Stimulated activated CD8-positive, alpha-beta memory T cell treated with anti-CD3 and anti-CD28 coated beads, Interleukin-2, amount 100 ng/mL, for 1 hour (primary cell): ENCODE measurements at places on chromosomes 16 and 17.

- no peak for DNase-seq
These were observed 128.5 kb downstream of the PARN start for GRCh38 chr16:14501331-14502255.

DNA sequence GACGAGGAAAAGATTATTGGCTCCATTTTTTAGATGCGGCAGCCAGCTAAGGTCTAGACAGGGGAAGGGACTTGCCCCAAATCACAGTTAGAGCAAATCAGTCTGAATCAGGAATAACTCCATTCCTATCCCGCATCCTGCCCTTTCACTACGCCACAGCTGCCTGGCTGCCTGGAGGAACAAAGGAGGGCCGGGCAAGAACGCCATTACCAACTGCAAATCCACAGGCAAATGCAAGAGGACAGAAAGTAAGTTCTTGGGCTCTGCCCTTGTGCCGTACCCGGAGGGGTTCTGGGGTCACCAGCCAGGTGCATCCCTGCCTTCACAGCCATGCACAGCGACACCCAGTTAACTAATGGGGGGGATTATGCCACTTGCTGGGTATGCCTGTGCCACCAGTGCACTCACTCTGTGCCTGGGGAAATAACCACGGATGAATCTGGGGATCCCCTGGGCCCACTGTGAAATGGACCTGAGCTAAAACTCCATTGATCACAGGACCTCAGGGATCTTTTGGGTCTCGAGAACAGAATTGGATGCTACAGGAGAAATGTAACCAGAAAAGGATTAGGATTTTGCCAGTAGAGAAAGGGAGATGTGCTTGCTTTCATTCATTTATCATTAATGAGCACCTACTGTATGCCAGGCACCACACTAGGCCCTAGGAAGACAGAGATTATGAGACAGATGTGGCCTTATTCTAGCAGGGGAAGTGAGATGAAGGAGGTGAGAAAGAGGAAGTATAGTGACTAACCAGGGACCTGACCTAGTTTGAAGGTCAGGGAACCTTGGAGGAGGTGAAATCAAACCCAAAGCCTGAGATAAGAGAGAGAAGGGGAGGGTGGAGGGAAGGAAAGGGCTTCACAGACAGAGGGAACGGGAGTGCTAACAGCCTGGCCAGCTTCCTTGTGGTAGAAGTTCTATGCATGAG lies 17.7 kb downstream of the BCL7C start:
- no peak for DNase-seq

DNA sequence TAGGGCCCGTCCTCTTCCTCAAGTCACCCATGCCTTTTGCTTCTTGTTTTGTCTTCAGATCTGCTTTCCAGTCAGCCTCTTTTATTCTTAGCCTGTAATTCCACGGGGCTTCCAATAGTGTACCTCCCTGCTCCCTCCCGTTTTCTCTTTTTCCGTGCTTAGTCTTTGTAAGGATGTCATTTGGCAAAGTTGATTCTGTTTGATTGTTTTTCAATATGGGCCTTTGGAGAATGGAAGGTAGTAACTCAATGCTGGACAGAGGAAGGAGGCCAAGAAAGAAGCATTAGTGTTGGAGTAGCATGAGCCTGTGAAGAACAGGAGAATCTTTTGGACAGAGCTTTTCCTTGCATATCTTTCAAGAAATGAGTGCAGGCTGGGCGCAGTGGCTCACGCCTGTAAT lies 6.5 kb downstream of the WWP2 start:
- no peak for DNase-seq

DNA sequence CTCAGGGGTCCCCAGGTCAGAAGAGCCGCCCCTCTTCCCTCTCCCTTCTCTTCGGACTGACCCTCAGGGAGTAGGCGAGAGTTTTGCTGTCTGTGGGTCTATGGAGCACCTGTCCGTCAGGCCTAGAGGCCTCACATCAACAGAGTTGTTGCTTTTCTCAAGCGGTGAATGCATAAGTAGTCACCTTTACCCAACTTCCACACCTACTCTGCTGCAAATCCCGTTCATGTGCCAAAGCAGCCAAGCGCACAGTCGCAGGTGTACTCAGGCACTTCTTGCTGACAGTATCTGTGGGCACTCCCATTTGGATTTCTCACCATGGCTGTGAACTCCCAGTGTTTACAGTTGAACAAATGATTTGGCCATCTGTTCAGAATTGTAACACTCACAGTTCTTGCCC lies 4.0 kb upstream of the FA2H start:
- DNase-seq, result no peak

DNA sequence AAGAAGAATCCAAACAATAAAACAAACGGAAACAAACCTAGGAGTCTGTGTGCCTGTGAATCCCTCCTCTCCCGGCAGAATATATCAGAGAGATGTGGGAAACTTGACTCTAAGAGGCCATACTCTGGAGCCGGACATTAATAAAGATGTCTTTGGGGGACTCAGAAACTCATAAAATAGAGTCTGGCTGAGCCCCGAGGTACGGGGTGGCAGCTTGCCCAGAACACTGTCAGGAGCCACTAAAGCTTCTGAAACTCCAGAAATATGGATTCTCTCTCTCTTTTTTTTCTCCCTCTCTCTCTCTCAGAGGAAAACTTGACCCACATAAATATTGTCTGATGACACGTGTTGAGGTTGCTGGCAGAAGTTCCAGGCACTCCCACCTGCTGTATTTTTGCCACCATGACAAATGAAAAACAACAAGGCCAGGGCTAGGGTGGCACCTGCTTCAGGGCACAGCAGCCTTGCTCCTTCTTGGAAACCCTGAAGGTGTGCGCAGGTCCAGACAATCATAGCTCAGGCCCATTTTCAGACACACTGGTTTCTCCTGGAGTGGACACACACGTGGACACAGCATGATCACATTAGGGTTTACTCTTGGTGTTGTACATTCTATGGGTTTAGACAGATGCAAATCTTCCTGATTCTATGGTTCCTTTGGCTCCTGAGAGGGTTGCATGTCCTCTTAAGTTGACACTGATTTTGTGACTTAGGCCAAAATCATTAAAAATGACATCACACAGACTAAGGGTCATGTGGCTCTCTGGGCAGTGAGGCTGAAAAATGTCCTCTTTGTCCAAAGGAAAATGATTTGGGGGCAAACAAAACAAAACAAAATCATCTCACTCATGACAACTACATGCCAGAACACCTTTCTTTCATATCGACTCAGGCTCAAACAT lies 282.6 kb upstream of the IRX3 start:
- DNase-seq, result no peak

DNA sequence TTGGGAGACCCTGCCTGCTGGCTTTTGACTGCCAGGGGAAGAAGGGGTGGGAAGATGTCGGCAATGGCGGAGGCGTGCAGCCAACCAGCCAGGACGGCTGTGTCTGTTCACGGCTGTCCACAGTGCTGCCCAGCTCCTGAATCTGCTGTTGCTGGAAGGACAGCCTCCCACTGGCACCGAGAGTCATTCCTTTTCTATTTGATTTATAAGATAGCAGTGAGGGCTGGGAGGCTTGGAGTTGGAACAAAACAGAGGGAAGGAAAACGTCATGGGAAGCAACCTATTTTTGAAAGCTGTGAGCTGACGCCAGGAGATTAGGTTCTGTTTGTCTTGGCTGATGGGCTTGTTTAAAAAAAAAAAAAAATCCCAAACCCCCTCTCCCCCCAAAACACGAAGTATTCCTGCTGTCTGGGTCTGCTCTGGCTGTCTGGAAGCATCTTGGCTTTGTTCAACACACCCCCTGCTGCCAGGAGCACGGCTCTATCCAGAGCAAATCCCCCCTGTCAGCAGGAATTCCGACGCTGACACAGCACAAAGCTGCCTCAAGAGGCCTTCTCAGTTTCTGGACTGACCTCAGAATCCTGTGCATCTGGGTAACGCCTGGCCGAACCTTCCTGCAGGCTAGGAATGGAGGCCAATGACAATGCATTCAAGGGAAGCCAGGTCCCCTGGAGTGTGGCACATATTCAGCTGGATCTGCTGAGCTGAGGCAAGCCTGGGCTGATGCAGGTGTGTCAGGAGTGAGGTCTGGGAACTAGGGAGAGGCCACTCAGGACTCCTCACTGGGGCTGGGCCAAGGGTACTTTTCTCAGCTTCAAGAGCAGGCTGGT lies 41.0 kb upstream of the SREBF1 start:
- DNase-seq, result no peak

GRCh38 chr17:8558144-8558543 lies 72.4 kb downstream of the MYH10 start:
- DNase-seq, result no peak

DNA sequence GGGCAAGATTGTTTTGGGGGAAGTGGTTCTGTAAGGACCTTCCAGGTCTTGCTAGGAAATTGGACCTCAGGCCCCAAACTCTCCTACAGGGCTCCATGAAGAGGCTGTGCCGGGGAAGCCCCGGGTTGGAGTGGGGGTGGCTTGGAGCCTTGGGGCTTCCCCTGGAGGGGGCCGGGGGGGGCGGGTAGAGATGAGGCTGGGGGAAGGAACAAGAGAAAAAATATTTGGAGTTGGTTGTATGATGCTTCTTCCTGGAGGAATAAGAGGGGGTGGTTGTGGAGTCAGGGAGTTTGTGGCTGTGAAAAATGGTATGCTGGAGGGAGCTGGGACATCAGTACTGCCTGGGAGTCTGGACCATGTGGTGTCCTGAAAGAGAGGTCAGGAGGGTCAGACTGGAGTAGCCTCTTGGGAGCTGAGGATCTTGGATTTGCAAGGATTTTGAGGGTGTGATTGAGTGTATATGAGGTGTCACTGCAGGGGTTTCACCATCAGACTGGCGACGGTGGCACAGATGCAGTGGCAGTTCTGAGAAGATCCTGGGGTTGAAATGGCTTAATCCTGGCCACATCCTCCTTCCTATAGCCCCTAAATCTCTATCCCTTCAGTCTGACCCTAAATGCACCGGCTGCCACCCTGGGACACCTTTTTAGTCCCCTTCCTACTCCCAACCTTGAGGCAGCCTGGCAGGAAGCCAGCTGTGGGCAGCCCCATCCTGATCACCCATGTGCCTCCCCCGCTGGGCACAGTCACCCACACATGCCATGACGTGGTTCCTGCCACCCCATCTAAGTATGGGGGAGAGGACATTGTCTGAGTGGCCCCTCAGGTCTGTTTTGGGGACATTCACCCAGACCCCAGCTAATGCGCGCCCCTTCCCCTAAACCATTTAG lies 10.9 kb downstream of the RARA start:
- peak; percentile 80 for DNase-seq

DNA sequence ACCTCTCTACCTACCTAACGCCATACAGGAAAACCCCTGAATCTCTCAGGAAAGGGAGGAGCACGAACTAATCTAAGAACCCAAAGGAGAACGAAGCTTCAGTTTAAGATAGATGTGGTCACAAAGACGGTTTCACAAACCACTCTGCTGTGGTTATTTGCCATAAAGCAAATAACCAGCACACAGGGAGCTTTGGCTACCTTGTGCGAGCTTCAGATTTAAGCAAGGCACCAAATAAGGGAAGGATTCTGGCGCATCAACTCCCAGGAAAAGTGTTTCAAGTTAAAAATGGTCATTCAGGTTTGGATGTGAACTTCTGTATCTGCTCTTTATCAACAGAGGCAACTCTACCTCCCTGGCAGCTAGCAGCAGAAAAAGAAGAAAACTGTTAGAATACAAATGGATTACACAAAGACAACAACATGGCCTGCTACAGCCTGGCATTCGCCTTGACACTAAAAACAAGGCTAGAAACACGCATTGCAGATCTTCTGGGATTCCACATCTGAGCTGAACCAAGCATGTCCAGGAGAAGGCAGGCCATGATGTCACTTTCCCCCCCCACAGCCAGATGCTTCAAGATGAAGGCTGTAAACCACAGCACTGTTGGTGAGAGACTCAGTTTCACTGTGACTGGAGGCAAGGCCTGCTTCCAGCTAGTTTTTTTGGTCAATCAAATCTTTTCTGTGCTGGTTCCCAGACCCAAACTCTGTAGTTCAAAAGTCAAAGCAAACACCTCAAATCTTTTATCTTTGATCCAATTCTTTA lies 43.6 kb downstream of the SMG6 start:
- peak; percentile 12 for DNase-seq

GRCh38 chr17:77366206-77366557 lies 225.4 kb downstream of the SEC14L1 start:
- DNase-seq, result no peak

GRCh38 chr16:69522732-69523404 lies 42.9 kb upstream of the NFAT5 start:
- DNase-seq, result no peak

GRCh38 chr16:12262454-12263180 lies 286.1 kb downstream of the SNX29 start:
- DNase-seq, result no peak

DNA sequence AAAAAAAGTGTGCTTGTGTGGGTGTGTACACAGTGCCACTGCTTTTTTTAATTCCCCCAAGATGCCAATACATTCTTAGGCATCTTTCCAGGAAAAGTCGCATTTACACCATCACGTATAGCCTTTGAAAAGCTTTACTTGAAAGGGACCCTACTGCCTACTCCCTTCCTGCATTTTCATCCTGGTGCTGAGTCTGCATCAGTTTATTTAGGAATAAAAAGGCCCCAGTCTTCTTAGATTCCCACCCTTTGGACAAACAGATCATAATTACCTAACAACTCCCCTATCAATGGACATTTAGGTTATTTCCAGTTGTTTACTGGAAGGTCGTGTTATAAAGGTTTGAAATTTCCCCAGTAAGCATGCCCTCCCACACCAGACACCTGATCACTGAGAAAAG lies 54.9 kb downstream of the CLEC16A start:
- no peak for DNase-seq

DNA sequence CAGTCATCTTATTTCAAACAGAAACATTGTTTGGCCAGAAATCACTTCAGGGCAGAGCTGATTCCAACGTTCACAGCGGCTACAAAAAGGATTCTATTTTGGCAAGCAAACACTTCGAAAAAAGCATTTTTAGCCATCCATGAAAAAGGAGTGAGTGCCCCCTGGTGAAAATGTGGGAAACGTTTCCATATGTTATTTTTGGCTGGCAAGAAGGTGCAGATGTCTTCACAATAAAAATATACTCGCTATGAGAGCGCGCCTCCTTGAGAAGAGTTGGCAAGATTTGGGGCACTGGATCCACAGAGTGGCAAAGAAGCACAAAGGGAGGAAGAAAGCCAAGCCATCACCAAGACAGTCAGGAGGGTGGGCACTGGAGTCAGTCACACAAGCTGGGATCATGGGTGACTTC lies 191.1 kb downstream of the CHD9NB start:
- DNase-seq, result no peak

- no peak for DNase-seq
These were observed at the start of gene OTOA for GRCh38 chr16:21663889-21664647. Gene OTOA (plus strand): TSS chr16:21663968. CDS start chr16:21678515, 14,547 bp downstream.

DNA sequence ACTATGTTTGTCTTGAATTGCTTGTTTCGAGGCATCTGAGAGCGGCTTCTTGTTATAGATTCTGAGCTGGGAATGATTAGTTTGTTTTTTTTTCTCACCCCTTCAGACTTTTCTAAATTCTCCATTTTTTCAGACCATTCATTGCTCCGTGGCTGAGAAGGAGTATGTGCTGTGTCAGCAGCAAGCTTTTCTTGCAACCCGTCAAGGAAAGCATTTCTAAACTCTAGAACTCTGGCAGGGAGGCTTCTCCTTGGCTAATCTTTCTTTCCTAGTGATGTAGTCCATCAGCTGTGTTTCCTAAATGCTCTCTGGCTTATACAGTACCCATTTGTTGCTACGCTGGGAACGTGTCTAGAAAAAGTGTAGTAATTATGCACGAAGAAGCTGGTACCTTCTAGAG lies 133.5 kb downstream of the FTO start:
- DNase-seq, result no peak

GRCh38 chr16:5916711-5917191 lies 819.2 kb upstream of the EEF2KMT start:
- DNase-seq, result no peak

- DNase-seq, result no peak
These were observed 22.2 kb upstream of the C17orf113 start for GRCh38 chr17:42072323-42073187.

GRCh38 chr16:68411086-68411485 lies 37.2 kb downstream of the SMPD3 start:
- no peak for DNase-seq

- no peak for DNase-seq
These were observed 30.6 kb upstream of the IRX3 start for GRCh38 chr16:54317101-54317611.
